ENCODE measurements at places on chromosomes 12 and 14.

DNA sequence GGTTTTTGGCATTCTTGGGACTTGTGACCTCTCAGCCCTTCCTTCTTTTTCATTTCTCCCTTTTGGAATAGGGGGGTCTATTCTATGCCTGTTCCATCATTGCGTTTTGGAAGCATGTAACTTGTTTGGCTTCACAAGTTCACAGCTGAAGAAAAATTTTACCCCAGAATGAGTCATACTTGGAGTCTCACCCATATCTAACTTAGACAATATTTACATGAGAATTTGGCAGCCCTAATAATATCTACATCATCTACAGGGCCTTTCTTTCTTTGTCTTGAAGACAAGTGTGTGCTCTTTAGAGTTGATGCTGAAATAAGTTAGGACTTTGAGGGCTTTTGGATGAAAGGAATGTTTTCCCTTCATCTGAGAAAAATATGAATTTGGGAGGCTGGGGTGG is 1312.9 kb upstream of the FLRT2 start:
- H3K36me3 ChIP-seq = no peaks in the 10 kb centered on the region
- no peaks in the 10 kb centered on the region for H3K4me1 ChIP-seq
- no peak overlapping the region for H3K4me3 ChIP-seq

- no peaks in the 10 kb centered on the region for H3K4me1 ChIP-seq
- H3K27ac ChIP-seq = no peak overlapping the region
- H3K4me3 ChIP-seq = no peak overlapping the region
- no peaks in the 10 kb centered on the region for H3K27me3 ChIP-seq
- H3K36me3 ChIP-seq = no peaks in the 10 kb centered on the region
- DNase-seq = no peak
Measured at GRCh38 chr12:59736359-59736758, 140.5 kb downstream of the SLC16A7 start.

DNA sequence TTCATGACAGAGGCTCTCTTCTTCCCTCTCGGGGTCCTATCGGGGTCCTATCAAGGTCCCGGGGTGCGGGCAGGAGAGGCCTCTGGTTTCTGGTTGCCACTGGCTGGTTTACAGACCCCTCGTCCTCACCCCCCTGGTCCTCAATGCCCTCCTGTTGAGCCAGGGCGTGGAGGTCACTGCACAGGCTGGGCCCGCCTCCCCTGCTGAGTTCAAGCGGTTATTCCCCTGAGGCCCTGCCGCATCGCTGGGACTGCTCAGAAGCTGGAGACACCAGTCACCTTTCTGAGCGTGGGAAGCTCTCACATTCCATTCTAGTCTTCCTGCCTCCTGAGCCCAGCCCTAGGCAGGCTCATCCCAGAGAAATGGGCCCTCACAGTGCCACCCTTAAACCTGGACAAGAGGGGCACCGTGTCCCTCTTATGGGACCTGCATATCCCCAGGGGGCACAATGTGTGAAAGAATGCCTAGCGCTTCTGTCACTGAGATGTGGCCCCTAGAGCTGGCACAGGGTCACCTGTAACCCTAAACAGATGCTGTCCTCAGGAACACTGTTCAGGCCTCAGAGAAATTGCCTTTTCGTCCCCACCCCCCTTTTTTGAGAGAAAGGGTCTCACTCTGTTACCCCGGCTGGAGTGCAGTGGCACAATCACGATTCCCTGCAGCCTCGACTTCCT is 177.7 kb upstream of the RGS6 start:
- no peak overlapping the region for H3K4me3 ChIP-seq
- no peak overlapping the region for H3K27ac ChIP-seq
- H3K4me1 ChIP-seq = no peaks in the 10 kb centered on the region
- no peaks in the 10 kb centered on the region for H3K36me3 ChIP-seq
- H3K27me3 ChIP-seq = no peaks in the 10 kb centered on the region

- no peaks in the 10 kb centered on the region for H3K36me3 ChIP-seq
- H3K4me3 ChIP-seq = no peak overlapping the region
- DNase-seq = peak; percentile 70
- peaks cover 16% of the 10 kb centered on the region for H3K4me1 ChIP-seq
Measured at GRCh38 chr12:115857923-115858322, 419.6 kb downstream of the MED13L start.

GRCh38 chr12:102602521-102602920 is 122.2 kb upstream of the IGF1 start:
- H3K27ac ChIP-seq = no peak overlapping the region
- H3K27me3 ChIP-seq = no peaks in the 10 kb centered on the region
- H3K36me3 ChIP-seq = no peaks in the 10 kb centered on the region
- no peaks in the 10 kb centered on the region for H3K4me1 ChIP-seq
- H3K4me3 ChIP-seq = no peak overlapping the region

All from psoas muscle (tissue), 8 donors.